Glomerular endothelial cell (primary cell): ENCODE measurements at places on chromosomes 5 and 9. TPM values are rescaled to one million over a fixed set of nuclear protein-coding genes. Genes with fewer than 3 reads are reported as not detected.

Gene NOTCH1
- total RNA-seq, result 114 and 284 TPM in 2 replicates

Gene LAMC3
- 0.12 and 0.63 TPM in 2 replicates for total RNA-seq

Gene KLHL3
- 3.3 and 8.6 TPM in 2 replicates for total RNA-seq

Gene ANKRD20A1
- 0.24 and 0.58 TPM in 2 replicates for total RNA-seq

Gene HTR4
- not detected in 2 replicates for total RNA-seq

Gene PCDHB12
- 0.19 and 0.58 TPM in 2 replicates for total RNA-seq

Gene GFI1B
- total RNA-seq, result not detected in 2 replicates

Gene DOCK2
- total RNA-seq, result 1.2 and 1.5 TPM in 2 replicates

Gene DMRTA1
- total RNA-seq, result 0.88 and 1.8 TPM in 2 replicates

Gene FBXW2
- 41.8 and 49.8 TPM in 2 replicates for total RNA-seq

Gene AGGF1
- 16.4 and 17.4 TPM in 2 replicates for total RNA-seq

Gene PRUNE2
- total RNA-seq, result 7.1 and 9.6 TPM in 2 replicates

Gene GABRA6
- total RNA-seq, result not detected in 2 replicates

Gene CMYA5
- total RNA-seq, result under 0.01 and 0.06 TPM in 2 replicates
